ENCODE measurements at places on chromosomes 13 and 19.

DNA sequence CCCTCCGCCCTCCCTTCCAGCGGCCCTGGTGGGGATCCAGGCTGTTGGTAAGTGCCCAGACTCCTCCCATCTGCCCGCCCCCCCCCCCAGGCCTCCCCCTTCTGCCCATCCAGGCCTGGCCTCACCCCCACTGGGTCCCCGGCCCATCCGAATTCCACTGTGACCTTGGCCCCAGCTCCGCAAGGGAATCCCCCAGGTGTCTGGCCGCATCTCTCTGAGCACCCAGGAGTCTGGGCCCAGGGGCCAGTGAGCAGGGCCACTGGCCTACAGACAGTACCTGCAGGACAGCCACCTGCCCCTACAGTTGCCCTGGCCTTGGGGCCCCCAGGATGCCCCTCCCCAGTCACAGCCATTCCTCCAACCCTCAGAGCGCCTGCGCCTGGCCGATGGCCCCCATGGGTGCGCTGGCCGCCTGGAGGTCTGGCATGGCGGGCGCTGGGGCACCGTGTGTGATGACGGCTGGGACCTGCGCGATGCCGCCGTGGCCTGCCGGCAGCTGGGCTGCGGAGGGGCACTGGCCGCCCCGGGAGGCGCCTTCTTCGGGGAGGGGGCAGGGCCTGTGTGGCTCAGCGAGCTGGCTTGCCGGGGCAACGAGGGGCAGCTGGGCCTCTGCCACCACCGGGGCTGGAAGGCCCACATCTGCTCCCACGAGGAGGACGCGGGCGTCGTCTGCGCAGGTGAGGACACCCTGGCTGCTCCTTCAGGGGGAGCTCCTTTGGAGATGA lies 912 bp downstream of the SSC5D start:
- DNase-seq = no peak

GRCh38 chr13:27403203-27403678 lies 21.2 kb upstream of the GTF3A start:
- no peak for DNase-seq

- DNase-seq = no peak
Measured at GRCh38 chr19:47826800-47827199, 5.1 kb downstream of the CRX start.

GRCh38 chr13:67439365-67439764 lies 209.2 kb upstream of the PCDH9 start:
- DNase-seq = no peak

GRCh38 chr19:38850976-38851621 lies 1.3 kb upstream of the HNRNPL start:
- DNase-seq = no peak

DNA sequence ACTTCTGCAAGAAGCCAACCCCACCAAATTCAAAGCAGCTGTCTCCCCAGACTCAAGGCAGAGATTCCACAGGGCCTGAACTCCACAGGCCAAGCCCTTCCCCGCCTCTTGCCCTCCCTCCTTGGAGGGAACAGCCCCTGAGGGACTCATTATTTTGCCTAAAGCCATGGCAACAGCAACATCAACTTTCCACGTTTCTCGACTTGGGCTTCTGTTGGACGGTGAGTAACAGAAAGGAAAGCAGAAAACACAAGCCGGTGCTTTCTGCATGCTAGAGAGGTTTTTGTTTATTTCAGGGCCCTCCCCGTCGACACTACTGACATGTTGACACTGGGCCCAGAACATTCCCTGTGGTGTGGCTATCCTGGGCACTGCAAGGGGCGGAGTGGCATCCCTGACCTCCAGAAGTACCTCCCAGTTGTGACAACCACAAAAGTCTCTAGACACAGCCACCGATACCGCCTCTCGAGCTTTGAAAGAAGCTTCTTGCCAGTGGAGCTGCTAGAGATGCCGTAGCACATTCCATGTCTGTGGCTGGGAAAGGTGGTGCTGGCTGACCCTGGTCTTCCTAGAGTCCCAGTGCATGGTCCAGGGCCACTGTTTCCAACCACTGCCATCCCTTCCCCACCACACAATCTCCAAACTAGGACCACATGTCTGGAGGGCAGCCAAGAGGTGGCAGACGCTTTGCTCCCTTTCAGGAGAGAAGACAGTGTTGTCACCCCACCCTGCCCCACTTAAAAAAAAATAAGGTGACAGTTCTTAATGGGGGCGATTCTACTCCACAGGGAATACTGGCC lies 12.8 kb downstream of the CAPS start:
- DNase-seq = no peak

- DNase-seq = no peak
Measured at GRCh38 chr13:98479496-98480003, 97.4 kb downstream of the STK24 start.

DNA sequence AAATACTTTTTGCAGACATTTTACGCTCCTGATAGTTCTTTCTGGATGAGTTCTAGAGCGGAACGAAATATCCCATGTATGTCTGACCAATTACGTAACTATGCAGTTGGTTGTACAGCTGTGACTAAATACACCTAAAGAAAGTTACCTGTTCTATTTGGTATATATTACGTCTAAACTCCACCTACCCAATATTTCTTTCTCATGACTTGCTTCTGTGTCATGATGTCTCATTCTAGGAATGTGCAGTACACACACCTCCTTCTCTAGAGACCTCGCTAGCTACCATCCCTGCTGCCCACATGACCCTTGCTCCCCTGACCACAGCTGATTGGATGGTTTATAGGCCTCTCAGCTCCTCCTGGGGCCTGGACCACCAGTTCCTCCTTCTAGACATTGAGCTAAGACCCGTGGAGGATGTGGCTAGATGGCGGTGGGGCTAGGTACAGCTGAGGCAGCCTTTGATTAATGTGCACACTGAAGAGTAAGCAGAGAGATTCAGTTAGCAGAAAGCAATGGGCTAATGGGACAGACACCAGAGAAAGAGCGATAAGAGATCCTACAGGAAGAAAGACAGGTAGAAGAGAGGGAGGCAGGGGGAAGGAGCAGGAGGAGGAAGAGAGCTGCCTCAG lies 422.1 kb downstream of the COG6 start:
- no peak for DNase-seq

DNA sequence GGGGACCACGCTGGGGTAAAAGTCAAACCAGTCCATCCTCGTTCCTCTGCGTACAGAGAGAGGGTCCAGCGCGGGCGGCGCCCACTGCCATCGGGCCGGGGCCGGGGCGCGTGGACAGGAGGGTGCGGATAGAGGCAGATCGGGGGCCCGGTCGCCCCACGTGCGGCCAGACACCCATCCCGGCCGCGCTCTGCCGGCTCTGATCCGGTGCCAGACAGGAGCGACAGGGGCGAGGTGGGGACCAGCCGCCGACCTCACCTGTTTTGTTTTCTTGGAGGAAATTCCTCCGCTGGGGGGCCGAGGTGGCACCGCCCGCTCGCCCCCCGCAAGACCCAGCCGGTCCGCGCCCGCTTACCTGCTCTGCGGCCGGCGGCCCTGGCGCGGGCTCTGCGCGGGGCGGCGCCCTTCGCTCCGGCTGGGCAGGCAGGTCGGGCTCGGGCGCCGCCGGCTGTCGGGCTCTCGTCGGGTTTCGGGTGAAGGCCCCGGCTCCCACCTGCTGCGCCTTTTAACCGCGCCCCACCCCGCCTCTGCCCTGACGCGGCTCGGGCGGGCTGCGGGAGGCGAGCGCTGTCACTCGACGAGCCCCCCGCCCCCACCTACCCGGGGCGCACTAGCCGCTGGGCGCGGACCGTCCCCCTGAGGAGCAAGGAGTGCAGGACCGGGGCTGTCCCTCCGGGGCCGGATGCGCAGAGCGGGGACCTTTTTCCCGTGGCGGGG lies at the start of gene GJB6:
GJB6 (minus strand) TSS at position 481 of the 717 bp plus-strand sequence. CDS start 8,839 bp downstream, outside the sequence.
- DNase-seq = peak; percentile 56

GRCh38 chr13:30877335-30877734 lies 28.7 kb upstream of the MEDAG start:
- no peak for DNase-seq

DNA sequence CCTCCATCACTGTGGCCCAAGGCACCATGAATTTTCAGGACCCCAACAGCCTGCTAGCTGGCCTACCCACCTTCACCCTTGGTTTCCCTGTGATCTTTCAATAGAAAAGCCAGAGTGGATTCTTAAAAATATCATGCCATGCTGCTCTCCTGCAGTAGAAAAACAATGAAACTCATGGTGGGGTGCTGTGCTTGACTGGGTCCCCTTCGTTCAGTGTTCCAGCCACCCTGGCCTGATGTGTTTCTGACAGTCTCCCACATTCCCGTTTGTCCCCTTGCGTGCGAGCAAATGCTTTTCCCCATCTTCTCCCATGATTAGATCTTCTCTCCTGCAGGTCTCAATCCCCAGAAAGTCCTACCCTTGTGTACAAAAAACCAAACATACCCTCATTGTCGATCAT lies 43.2 kb downstream of the ABCC4 start:
- DNase-seq = no peak

GRCh38 chr13:41833831-41834230 lies 127.1 kb downstream of the VWA8 start:
- no peak for DNase-seq

DNA sequence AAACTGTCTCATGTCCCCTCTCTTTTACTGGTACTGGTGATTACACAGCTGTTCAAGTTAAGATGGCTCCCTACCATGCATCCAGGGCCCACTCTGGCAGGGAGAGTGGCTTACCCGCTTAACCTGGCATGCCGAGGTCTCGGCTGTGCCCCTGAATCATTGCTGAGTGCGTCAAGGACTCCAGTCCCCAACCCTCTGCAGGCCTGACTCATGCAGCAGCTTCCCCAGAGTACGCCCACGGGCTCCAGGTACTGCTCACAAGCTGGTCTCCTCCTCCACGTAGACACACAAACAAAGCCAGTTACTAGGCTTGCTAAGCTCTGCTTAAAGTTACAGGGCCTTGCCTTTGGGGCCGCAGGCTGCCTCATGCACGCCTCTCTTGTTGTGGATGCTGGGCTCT lies 447.4 kb downstream of the COG6 start:
- no peak for DNase-seq

- no peak for DNase-seq
Measured at GRCh38 chr13:111017755-111018459, 97.2 kb upstream of the ARHGEF7 start.

Data from GM20000 (cell line).